Left renal pelvis (tissue), 4 donors: ENCODE measurements at places on chromosomes 11 and 22.

DNA sequence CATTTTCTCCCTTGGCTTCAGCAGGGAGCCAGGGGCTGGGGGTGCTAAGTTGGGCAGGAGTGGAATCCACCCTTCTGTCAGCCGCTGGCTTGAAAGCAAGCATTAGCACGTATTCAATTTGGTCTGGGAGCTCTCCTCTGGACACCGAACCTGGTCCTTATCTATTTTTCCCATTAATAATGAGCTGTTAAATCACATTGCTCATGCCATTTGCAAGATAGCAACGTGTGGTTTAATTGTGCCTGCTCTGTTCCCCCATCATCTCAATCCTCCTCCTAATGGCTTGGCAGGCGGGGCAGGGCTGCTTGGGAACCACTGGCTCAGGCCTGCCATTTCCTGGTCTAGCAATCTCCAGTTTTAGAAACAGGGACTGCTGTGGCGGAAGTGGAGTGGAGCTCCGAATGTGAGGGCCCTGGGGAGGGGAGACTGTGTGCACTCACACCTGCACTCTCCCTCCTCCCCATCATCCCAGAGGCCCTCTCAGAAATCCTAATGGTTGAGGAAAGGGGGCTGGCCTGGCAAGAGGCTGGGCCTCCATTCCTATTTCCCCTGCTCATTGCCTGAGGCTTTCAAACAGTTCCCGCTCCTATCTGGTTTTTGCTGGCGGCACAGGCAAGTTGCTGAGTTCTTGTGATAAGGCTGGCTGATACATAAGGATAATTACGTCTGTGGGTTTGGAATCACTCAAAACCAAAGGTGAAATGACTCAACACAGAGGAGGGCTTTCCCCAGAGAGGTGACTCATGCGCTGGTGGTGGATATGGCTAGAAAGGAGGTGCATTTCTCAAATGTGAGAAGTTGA, 201.2 kb upstream of the E2F8 start:
- DNase-seq, result no peak

DNA sequence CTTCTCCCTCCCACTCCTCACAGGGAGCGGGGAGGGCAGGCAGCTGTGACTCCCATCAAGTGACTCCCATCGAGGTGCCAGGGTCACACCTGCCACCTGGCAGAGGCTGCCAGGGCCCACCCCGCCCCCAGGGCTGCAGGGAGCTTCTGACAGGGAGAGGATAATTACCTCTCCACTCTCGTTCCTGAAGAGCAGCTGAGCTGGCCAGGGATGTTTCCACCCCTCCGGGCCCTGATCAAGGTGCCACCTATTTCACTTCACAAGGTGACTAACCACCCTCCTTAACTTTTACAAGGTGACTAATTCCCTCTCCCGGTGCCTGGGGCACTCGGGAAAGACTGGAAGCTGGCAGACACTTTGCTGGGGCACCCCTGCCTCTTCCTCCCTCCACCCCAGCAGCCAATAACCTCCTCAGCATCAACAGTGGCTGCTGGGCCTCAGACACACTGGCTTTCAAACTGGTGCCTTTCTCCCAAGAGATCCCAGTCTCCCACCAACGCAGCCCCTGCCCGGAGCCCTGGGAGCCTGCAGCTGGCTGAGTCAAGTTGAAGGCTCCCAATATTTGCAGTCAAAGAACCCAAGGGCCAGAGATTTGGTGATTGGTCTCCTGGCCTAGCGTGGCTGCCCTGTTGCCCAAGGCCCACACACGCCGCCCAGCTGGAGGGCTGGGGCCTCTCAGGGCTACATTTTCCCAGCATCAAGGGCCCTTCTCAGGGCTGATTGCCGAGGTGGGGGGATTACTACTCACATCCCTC, 22.0 kb upstream of the MYRF start:
- no peak for DNase-seq

- DNase-seq, result no peak
Measured at GRCh38 chr11:2002042-2002776, 4.6 kb upstream of the H19 start.

GRCh38 chr11:128764424-128765095, 70.7 kb downstream of the FLI1 start:
- no peak for DNase-seq

GRCh38 chr22:30390974-30391691, 3.9 kb upstream of the RNF215 start:
- DNase-seq, result no peak

DNA sequence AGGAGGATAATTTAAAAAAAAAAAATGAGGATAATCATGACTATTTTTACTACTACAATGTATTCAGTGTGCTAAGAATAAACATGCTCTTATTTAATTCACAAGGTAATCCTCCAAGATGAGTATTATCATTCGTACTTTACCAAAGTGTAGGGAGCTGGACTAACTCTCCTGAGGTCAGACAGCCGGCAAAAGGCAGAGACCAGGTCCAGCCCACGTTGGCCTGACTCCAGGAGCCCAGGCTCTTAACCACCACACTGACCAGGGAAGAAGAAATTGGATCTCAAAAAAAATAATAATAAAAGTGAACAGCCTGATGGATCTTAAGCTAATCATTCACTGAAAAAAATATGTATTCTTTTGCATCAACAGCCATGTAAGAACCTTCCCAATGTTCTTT, 25.2 kb downstream of the PLAAT3 start:
- DNase-seq, result no peak

GRCh38 chr11:70191495-70192140, 11.5 kb upstream of the FADD start:
- no peak for DNase-seq

GRCh38 chr22:45977003-45977411, at the start of gene WNT7B:
WNT7B (minus strand) TSS chr22:45977162; CDS start chr22:45976754, 408 bp downstream.
- DNase-seq, result no peak

DNA sequence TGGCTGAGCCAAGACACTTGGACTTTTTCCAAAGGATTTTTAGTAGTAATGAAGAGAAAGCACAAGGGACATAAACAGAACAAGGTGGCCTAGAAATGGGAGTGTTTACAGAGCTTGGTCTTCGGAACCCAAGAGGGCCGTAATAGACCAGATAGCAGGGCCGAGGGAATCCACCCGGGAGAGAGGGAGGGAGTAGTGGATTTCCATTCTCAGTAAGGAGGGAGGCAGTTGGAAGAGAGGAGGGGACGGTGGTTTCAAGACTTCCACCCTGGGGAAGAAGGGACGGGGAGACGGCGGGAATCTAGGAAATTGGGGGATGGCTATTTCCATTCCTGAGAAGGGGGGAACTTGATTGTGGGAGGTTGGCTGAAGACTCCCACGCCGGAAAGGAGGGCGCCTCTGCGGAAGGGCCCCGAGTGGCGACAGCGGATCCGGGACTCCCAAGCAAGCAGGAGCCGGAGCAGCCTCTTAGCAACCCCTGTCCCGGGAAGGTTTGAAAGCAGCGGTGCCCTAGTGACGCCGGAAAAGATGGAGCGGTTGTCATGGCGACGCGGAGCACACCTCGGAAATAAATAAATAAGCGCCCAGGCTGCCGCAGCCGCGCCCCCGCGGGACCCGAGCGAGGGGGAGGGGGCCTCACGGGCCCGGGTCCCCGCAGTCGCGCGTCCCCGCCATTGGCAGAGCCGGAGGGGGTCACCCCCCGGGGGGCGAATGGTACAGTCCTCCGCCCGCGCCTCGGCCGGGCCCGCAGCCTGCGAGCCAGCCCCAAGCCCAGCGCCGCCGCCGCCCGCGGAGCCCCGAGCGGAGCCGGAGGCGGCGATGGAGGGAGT, 31.6 kb downstream of the EIF3F start:
- DNase-seq, result peak; percentile 50

DNA sequence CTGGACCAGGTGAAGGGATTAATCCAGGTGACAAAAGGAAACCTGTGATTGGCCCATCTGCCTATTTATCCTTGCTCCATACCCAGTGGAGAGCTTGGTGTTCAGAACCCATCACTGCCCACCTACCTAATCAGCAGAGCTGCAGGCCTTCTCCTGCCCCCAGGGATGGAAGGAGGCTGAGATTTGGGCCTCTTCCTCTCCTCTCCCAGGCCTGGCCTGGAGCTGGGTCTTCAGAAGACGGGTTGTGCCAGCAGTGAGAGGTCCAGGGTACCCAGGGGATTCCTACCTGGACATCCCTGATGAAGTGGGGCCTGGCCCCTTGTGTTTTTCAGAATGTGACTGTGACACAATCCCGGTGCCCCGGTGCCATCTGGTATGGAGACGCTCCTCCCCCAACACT, 80.3 kb upstream of the MYOD1 start:
- no peak for DNase-seq

DNA sequence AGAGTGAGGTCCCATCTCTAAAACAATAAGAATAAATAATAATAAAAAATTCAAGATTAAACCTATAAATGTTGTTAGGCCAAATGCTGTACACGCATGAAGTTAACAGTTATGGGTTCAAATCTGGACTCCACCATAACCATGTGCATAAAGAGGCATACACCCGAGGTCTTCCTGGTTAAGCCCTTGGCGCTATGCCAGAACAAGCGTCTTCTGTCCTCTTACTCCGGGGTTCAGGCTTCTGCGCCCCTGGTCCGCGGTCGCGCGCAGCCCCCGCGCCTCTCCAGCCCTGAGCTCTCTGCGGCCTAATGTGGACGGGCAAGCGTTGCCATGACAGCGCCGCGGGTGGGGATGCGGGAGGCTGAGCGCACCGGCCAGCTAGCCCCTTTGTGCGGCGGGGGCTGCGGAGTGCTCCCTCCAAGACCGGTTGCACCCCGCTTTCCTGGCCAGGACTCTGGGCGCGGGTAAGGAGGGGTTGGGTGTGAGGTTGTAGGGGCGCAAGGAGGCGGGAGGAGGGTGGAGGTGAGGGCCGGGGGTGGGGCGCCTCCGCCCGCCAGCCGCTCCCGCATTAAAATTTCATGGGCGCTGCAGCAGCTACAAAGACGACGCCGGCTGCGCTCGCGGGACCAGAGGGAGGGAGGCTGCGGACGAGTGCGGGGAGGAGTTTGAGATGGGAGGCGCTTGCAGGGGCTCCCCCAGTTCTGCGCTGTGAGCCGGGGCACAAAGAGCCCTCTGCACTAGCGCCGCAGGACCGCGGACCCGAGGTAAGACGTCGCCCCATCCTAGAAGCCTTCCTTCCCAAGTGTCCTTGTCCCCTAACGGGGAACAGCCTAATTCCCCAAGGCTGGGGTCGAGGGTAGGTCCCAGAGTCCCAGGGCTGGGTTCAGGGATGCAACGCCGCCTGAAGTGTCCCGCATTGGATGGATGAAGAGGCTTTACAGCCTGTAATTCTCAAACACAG, at the start of gene MIAT:
MIAT (plus strand) TSS at position 698 of the 961 bp plus-strand sequence.
- no peak for DNase-seq

GRCh38 chr22:42521228-42521546, 1.6 kb upstream of the RRP7A start:
- DNase-seq, result no peak

- DNase-seq, result no peak
Measured at GRCh38 chr11:17597770-17598169, 50.7 kb downstream of the OTOG start.

GRCh38 chr11:120168960-120169681, 31.2 kb upstream of the TRIM29 start:
- no peak for DNase-seq

- DNase-seq, result no peak
Measured at GRCh38 chr11:61037441-61038093, 64.7 kb upstream of the CD5 start.
